Spleen (tissue), 13 donors: ENCODE measurements at places on chromosomes 1 and 21.

- no peak overlapping the region for H3K4me3 ChIP-seq
- H3K4me1 ChIP-seq, result peaks cover 14% of the 10 kb centered on the region
- H3K27ac ChIP-seq, result no peak overlapping the region
- no peaks in the 10 kb centered on the region for H3K36me3 ChIP-seq
- no peaks in the 10 kb centered on the region for H3K27me3 ChIP-seq
These were observed 18.9 kb upstream of the TUT4 start for GRCh38 chr1:52571783-52572182.

DNA sequence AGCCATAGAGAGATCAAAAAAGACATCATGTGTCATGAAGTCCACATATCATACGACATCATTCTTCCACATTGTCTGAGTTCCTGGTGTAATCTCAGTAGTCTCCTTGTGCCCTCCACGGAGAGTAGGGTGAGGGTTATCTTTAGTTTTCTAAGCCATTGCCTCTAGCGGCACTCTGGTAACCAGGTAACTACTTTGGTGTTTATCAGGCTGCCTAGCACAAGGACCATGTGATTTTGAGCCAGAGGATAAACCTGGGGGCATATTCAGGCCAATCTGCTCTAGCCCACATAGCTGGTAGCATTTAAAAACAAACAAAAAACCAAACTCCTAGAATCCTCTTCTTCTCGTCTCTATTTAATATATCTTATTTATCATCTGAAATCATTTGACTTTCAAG, 147.4 kb downstream of the GDAP2 start:
- no peaks in the 10 kb centered on the region for H3K4me1 ChIP-seq
- no peak overlapping the region for H3K4me3 ChIP-seq
- no peak overlapping the region for H3K27ac ChIP-seq
- H3K27me3 ChIP-seq, result no peaks in the 10 kb centered on the region
- H3K36me3 ChIP-seq, result no peaks in the 10 kb centered on the region

DNA sequence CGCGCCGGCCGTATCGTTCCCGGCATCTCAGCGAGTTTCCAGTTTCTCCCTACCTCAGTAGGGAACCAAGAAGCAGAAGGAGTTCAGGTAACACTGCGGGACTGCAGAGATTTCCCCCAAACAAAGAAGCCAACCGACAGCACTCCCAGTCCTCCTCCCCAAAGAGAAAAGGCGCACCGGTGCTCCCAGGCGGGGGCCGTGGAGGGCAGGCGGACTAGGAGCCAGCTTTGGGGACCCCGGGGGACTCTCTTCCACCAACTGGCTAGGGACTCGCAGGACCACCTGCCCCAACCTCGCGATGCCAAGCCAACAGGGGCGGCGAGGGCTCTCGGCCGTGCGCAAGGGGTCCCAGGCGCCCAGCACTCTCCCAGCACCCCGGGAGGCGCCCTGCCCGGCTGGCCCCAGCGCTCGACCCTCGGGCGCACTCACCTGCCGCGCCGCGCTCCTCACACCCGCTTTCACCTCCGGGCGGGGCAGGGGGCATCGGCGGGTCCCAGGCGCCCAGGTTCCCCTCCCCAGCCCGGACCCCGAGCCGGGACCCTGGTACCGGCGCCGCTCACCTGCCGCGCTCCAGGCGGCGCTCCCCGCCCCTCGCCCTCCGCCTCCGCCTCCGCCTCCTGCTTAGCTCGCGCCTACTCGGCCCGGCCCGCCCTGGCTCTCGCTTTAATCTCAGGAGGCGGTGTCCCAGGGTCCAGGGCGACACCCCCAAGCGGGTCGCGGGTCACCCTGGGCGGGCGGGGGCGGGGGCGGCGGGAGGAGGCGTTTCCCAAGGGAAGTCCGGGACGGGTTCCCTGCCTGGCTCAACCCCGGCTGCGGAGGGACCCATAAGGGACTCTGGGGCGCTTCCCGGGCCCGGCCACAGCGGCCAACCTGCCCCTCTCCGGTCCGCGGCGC, at the start of gene TMPRSS2:
Gene TMPRSS2, minus strand, starts transcription at position 638 of the 894 bp plus-strand sequence. CDS start 10,025 bp downstream, outside the sequence.
- no peaks in the 10 kb centered on the region for H3K36me3 ChIP-seq
- H3K4me3 ChIP-seq, result no peak within 1 kb of the TSS
- peaks cover 47% of the 10 kb centered on the region for H3K27me3 ChIP-seq

- no peaks in the 10 kb centered on the region for H3K36me3 ChIP-seq
- no peak overlapping the region for H3K27ac ChIP-seq
- H3K27me3 ChIP-seq, result no peaks in the 10 kb centered on the region
- H3K4me3 ChIP-seq, result no peak overlapping the region
- DNase-seq, result no peak
- H3K4me1 ChIP-seq, result no peaks in the 10 kb centered on the region
These were observed 1844.7 kb downstream of the NCAM2 start for GRCh38 chr21:22842875-22843274.

DNA sequence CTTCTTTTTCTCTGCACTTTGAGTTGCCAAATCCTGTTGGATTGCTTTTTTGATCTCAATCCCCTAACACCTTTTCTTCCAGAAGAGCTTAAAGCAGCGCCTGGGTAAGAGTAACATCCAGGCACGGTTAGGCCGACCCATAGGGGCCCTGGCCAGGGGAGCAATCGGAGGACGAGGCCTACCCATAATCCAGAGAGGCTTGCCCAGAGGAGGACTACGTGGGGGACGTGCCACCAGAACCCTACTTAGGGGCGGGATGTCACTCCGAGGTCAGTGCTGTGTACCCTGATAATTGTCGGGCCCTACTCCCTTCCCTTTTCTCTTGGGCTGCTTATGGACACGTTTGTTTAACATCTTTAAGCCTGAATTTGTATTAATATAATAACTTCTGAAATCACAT, 8.3 kb downstream of the CHTOP start:
- no peak overlapping the region for H3K27ac ChIP-seq
- peaks cover 15% of the 10 kb centered on the region for H3K4me1 ChIP-seq
- H3K4me3 ChIP-seq, result no peak overlapping the region
- no peak for DNase-seq
- peaks cover 97% of the 10 kb centered on the region for H3K36me3 ChIP-seq
- no peaks in the 10 kb centered on the region for H3K27me3 ChIP-seq

- no peak overlapping the region for H3K4me3 ChIP-seq
- no peaks in the 10 kb centered on the region for H3K27me3 ChIP-seq
- peaks cover 93% of the 10 kb centered on the region for H3K36me3 ChIP-seq
- peaks cover 92% of the 10 kb centered on the region for H3K4me1 ChIP-seq
- DNase-seq, result no peak
These were observed 14.8 kb upstream of the MATN1 start for GRCh38 chr1:30738040-30738714.

DNA sequence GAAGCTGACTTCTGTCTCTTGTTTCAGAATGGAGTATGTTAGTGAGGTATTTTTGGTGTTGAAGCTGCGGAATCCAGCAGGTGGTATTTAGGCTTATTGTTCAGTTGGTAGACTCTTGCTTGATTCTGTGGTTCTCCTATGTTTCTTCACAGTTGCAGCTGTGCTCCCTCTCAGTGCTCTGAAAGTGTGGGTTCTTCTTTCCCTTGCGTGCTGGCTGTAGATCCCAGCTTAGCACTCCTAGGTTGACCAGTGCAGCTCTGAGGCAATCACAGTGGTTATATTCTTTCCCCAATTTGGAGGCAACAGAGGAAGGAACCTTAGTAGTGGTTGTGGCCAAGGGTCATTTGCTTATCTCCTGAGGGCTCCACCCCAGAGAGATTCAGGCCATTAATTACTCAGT, 269.2 kb upstream of the NRIP1 start:
- H3K27me3 ChIP-seq, result no peaks in the 10 kb centered on the region
- no peak for DNase-seq
- H3K27ac ChIP-seq, result no peak overlapping the region
- no peaks in the 10 kb centered on the region for H3K36me3 ChIP-seq

GRCh38 chr1:215819114-215819513, 252.0 kb downstream of the KCTD3 start:
- no peak overlapping the region for H3K27ac ChIP-seq
- no peaks in the 10 kb centered on the region for H3K4me1 ChIP-seq
- DNase-seq, result no peak
- no peaks in the 10 kb centered on the region for H3K36me3 ChIP-seq
- no peaks in the 10 kb centered on the region for H3K27me3 ChIP-seq

- H3K36me3 ChIP-seq, result no peaks in the 10 kb centered on the region
- no peaks in the 10 kb centered on the region for H3K4me1 ChIP-seq
- H3K4me3 ChIP-seq, result no peak overlapping the region
- H3K27ac ChIP-seq, result no peak overlapping the region
These were observed 10.5 kb upstream of the TAF1A start for GRCh38 chr1:222600281-222600680.
